ENCODE measurements at places on chromosomes 2 and 18.

DNA sequence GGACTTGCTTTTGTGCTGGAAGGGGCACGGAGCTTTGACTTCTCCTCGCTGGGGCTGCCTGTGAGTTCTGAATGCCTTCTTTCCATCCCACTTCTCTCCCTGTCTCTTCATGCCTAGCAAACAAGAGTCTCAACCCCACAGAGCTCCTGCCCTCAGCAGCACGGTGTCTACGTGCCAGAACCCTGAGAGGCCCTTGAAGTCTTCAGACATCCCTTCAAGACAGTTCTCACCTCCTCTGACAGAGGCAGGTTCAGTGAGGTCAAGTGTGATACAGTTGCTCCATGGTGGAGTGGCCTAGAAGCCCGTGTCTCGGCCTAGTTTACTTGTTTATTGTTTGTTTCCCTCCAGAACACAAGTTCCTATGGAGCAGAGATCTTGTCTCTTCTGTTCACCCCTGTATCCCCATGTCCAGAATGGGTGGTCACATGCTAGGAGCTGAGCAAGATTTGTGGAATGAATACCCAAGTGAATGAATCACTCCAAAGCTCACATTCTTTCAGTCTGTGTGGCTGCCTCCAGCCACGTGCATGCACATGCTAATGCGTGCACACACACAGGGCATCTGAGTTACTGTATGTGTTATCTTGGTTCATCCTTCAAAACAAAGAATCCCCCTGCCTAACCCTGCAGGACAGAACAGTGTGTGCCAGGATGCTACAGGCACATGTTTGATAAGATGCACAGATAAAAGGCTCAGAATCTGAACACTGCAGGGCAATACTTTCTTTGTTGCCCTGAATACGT, 391.6 kb downstream of the NBAS start:
- peak; percentile 83 for DNase-seq

DNA sequence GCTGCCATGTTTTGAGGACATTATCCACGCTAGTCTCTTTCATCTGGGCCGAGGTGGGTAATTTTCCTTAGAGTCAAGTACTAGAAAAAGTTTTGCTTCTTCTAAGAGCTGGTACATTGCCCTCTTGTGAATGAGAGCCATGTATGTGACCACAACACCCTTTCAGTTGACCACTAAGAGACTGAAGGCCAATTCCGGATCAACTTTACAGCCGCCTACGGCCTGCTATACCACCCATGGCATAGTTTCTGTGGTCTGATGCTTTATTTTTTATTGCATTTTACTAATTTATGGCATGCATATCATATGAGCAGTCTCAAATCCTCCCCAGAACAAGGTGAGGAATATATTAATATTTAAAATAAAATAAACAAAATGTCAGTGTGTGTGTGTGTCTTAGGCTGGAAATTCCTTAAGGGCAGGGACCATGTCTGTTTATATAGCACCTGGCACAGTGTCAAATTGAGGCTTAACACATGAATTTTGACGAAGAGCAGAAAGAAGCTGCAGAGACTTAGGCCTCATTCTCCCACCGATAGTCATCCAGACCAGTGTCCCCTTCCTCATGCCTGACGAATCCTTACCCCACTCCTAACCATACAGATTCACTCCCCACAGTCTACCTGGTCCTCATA, 35.4 kb downstream of the PSD4 start:
- peak; percentile 26 for DNase-seq

DNA sequence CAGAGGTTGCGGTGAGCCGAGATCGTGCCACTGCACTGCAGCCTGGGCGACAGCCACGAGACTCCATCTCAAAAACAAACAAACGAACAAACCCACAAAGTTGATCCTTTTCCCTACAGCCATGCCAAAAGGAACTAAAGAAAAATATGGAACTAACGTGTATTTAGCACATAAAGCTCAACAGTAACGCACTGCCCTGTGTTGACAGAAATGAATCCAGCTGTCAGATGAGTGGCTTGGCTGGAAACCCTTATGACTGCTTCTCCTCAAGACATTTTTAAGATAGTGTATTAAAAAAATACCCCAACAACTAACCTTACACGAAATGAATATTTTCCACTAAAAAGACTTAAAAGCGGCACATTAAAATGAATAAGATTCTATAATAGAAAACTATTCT, 62.9 kb upstream of the TUBA3E start:
- no peak for DNase-seq

- no peak for DNase-seq
Measured at GRCh38 chr18:26696308-26696707, 148.0 kb upstream of the KCTD1 start.

GRCh38 chr2:933734-934295, 16.8 kb upstream of the SNTG2 start:
- DNase-seq = no peak

DNA sequence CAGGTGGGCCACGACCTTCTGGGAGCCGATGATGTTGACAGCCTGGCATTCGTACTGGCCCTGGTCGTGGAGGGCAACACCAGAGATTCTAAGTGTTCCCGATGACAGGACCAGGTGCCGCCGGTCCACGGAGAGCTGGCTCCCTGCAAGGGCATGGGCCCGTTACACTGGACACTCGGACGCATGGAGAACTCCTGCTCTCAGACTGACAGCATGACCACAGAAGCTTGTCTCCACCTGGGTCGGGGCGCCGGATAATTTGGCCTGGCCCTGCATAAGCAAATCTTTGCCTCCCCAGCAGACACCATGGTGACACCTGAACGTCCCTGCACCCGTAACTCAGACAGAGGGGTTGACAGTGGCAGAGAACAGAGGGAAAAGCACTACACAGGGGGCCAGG, 80.7 kb downstream of the PXDN start:
- no peak for DNase-seq

DNA sequence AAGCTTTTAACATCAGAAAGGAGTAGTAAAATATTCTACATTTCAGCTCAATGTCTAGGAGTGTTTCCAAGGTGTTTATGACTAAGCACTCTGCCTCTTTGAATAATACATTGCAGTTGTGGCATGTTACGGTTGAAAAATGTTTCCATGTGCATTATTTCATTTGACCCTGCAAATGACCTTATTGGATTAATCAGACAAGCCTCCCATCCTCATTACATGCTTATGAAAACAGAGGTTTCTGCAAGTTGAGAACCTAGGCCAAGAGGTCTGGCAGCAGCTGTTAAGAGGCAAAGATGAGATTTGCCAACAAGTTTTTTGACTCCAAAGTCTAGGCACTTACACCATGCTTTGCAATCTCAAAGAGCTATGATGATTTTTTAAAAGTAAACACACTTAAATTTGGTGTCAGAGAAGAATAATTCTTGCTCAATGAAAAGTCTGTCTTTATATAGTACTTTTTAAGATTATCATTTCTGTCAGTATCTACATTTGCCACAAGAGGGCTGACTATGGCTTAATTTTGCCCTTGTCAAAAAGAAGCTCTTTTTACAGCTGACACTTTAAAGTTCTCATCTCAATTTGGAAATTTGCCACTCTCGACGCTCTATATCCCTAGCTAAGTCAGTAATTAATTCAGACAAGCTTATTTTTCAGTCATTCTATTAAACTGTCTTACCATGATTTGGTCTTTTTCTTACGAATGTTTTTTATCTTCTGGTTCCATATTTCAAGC, 260.6 kb downstream of the PAX3 start:
- DNase-seq = no peak

- no peak for DNase-seq
Measured at GRCh38 chr2:86622519-86623042, 1.1 kb downstream of the RNF103 start.

DNA sequence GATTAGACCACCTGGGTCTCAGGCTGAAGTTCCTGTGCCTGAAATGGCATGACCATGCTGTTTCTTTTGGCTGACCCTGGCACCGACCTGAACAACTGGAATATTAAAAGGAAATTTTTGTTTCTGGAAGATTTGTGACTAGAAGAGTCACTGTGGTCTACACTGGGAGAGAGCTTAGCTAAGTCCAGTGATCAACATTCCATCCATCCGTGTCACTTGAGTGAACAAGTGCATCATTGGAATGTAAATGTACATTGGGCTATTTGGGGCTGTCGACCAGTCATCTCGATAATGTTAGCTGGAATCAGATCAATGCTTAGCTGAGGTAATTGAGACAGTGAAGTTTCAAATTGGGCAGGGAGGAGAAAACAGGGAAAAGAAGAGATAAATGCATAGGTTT, 95.4 kb upstream of the CCDC85A start:
- no peak for DNase-seq

- no peak for DNase-seq
Measured at GRCh38 chr18:52334896-52335295, 5.1 kb upstream of the DCC start.

DNA sequence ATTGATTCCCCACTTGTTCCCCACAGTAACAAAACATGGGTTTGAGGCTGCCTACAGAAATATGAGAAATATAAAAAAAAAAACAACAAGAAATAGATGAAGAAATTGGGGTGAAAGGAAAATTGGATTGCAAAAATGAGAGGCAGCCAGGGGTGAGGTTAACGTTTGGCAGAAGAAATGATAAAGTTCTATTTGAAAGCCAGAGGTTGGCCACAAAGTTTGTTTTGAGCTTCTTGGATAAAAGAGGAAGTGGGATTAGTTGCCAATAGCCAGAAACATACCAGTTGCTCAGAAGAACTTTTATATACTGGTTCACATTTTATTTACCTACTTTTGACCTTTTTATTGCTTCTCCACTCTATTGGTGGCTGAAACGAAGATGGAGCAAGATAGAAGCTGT, 67.5 kb downstream of the FASTKD2 start:
- no peak for DNase-seq

DNA sequence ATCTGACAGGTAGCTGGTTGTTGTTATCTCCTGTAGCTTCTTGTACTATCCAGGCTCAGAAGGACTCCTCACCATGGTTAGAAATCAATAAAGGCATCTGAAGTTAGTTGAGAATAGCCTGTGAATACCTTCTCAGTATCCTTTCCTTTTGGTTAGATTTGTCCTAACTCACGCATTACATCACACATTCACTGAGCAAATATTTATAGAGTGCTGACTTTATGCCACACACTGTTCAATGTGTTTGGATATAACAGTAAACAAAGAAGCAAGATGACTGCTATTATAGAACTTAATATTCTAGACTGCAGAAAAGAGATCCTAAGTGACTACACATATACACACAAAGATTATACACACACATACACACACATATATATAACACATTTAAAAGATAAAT, 889.9 kb upstream of the CHAC2 start:
- DNase-seq = no peak

- DNase-seq = no peak
Measured at GRCh38 chr2:177322801-177323261, 58.3 kb upstream of the NFE2L2 start.

DNA sequence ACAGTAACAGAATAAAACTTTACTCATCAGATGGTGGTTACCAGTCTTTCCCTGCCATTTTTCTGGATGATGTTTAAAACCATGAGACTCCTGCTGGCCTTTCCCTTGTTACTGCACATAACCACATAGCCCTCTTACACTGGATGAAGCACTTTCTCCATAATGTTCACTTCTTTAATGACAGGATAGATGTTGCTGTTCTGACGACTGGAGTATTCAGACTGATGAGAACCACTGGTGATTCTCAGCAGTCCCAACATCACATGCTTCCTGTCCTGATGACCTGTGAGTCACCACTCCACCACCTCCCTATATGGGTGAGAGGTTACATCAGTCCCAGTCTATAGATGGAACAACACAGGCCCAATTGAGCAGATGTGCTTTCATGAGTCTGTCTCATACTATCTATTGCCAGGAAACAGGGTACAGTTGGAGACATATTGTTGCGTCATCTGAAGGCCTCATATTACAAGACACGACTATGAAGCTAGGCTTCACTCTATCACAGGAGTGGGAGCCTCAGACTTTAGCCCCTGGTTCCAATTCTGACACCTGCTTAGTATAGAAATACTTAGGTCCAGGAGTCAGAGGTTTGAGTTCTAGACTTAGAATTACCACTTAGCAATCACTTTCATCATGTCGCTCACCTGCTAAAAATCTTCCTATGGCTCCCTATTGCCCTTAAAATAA, 145.7 kb upstream of the KLF7 start:
- DNase-seq = peak; percentile 83

- DNase-seq = no peak
Measured at GRCh38 chr2:231780123-231780908, 766 bp downstream of the PDE6D start.

- no peak for DNase-seq
Measured at GRCh38 chr2:43572244-43572643, 23.6 kb downstream of the THADA start.

DNA sequence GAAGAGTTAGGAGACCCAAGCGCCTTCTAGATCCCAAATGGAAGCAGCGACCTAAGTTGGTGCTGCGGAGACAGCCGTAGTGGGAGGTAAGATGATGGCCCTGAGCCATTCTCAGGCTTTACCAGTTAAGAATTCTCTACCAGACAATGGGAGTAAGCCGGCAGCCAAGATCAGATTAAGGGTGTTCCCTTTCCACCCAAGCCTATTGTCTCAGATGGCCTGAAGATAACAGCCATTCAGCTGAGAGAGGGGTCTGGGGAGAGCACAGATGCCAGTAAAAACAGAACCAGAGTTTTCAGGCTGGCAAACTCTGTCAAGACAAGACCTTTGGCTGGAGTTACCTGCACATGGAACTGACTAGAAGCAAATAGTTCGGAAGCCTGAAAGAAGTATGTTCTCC, 191.7 kb upstream of the HAAO start:
- DNase-seq = no peak

GRCh38 chr2:123578016-123578415, 447.1 kb upstream of the CNTNAP5 start:
- no peak for DNase-seq

DNA sequence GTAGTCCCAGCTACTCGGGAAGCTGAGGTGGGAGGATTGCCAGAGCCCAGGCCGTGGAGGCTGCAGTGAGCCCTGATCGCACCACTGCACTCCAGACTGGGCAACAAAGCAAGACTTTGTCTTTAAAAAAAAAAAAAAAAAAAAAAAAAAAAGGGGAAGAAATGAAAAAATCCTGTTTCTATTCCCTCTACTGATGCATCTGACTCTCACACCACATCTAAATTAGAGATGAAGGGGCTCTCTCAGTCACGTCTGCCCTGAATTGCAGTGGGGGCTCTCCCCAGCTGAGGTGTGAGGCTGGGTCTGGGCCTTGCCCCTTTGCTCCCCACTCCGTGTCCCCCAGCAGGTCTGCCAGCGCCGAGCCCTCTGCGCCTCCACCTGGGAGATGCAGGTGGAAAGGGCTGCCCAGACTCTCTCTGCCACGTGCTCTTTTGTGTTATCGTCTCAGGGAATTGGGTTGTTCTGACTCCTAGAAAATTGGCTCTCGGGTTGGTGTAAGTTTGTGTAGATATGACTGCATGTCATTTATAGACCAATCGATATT, 30.2 kb downstream of the TRAPPC12 start:
- no peak for DNase-seq

- DNase-seq = no peak
Measured at GRCh38 chr2:30561349-30561748, 114.3 kb downstream of the LCLAT1 start.

Data from BJ (cell line).